Occipital lobe (tissue), 3 donors: ENCODE measurements at places on chromosomes 3 and 15. TPM values are rescaled to one million over a fixed set of nuclear protein-coding genes. Genes with fewer than 3 reads are reported as not detected.

MUSTN1 gene
- not detected for total RNA-seq

DNA sequence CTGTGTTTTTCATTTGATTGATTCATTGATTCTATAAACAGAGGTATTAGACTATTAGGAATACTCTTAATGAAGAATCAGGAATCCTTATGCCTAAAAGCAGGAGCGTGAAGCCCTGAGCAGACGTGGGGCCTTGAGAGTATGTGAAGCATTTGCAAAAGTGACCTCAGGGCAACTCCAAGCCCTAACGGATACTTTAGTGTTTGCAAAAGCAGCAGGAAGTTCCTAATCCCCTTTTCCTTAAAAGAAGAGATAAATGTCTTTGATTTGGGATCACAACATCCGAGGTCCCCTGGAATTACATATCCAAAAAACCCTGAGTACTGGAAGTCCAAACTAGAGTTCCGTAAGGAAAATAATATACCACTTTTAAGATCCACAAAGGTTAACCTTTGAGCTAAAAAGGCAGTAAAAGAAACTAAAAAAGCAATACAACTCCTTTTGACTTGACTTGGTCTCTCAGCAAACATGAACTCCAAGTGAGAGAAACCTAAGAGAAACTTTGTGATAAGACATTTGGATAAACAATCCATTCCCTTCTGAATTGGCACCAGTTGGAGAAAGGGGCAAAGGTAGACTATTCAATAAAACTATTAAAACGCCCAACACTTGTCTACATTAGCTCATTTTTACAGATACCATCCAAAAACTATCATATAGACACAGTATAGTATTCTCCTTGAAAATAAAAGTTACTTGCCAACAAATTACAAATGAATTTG lies 27.4 kb downstream of the PRTG start:
- DNase-seq, result no peak

PAQR5 gene
- 1.1 TPM for total RNA-seq

ZPLD1 gene
- not detected for total RNA-seq

- no peak for DNase-seq
Measured at GRCh38 chr3:23874359-23875112, 42.3 kb downstream of the NKIRAS1 start.

TIMP4 gene
- total RNA-seq, result 2.5 TPM

PLD1 gene
- total RNA-seq, result 6.6 TPM

DNA sequence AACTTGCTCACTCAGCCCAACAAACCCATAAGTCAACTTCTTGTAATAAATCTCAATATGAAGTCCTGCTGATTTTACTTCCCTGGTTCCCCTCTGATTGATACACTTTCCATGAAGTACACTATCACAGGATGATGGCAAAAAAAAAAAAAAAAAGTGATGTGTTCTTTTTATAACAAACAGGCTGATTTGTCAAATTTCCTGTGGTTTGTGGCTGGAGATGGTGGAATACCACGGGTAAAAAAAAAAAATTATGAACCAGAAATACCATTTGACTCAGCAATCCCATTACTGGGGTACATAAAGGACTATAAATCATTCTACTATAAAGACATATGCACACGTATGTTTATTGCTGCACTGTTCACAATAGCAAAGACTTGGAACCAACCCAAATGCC lies 10.7 kb upstream of the SERPINI2 start:
- no peak for DNase-seq

ARIH1 gene
- 42.7 TPM for total RNA-seq

DPH6 gene
- total RNA-seq, result 12.9 TPM

DNA sequence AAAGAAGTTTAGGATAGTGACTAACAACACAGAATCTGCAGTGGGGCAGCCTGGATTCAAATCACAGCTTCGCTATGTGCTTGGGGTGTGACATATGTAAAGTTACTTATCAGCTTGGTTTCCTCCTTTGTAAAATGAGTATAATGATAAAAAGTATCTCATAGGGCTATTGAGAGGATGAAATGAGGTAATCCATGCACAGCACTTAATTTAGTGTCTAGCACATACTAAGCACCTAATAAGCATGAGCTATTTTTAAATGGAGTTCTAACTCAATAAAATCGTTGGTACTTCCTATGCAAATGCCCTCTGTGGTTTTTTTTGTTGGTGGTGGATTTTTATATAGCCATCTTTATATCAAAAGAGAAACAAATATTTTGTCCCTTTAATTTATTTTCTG lies 503.8 kb downstream of the MECOM start:
- no peak for DNase-seq

GRCh38 chr3:89261673-89262072 lies 154.3 kb downstream of the EPHA3 start:
- DNase-seq, result no peak

DNA sequence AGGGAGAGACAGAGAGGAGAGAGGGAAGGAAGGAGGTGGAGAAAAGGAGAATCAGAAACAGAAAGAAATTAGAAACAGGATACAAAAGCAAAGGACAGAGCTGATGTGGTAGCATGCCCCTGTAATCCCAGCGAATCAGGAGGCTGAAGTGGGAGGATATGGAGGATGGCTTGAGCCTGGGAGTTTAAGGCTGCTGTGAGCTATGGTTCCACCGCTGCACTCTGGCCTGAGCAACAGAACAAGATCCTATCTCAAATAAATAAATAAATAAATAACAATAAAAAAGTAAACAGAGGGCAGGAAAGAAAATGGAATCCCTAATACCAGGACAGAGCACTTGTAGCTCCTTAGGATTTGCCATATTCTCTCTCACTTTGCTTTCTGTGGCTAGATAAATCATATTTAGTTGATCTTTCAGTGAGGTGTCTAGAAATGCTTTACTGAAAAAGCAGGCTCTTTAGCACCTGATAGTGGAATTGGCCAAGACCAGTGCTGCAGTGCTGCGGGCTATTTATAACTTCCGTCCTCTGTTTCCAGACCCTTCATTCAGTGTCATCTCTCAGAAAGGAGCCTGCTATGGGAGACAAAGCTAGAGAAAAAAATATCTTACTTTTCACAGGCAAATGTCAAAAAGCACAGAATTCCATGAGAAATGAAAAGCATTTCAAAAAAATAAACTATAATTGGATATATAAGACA lies 20.0 kb upstream of the SLC28A2 start:
- no peak for DNase-seq

- DNase-seq, result no peak
Measured at GRCh38 chr15:45133561-45133920, 3.7 kb downstream of the DUOX1 start.

HHATL gene
- not detected for total RNA-seq

- no peak for DNase-seq
Measured at GRCh38 chr3:192737506-192737905, 10.2 kb upstream of the FGF12 start.

LTK gene
- total RNA-seq, result not detected

CP gene
- total RNA-seq, result 1.7 TPM

DNA sequence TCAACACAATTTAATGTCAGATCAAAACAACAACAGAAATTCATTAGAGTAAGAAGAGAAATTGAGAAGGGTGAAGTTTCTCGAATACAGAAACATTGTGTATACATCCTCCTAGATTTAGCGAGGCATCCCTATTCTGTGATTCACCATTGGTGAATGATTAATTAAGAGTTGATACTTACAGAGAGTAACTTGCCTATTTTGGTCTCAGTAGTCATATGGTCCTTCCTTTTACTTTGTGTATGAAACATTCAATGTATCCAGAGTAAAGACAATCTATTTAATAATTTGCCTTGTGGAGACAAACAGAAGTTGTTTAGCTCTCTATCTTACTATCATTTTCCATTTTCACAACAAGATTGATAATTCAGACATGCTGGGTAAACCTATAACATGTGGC lies 432.0 kb downstream of the ZPLD1 start:
- no peak for DNase-seq

- DNase-seq, result no peak
Measured at GRCh38 chr3:43338295-43338694, 52.0 kb downstream of the SNRK start.

DNA sequence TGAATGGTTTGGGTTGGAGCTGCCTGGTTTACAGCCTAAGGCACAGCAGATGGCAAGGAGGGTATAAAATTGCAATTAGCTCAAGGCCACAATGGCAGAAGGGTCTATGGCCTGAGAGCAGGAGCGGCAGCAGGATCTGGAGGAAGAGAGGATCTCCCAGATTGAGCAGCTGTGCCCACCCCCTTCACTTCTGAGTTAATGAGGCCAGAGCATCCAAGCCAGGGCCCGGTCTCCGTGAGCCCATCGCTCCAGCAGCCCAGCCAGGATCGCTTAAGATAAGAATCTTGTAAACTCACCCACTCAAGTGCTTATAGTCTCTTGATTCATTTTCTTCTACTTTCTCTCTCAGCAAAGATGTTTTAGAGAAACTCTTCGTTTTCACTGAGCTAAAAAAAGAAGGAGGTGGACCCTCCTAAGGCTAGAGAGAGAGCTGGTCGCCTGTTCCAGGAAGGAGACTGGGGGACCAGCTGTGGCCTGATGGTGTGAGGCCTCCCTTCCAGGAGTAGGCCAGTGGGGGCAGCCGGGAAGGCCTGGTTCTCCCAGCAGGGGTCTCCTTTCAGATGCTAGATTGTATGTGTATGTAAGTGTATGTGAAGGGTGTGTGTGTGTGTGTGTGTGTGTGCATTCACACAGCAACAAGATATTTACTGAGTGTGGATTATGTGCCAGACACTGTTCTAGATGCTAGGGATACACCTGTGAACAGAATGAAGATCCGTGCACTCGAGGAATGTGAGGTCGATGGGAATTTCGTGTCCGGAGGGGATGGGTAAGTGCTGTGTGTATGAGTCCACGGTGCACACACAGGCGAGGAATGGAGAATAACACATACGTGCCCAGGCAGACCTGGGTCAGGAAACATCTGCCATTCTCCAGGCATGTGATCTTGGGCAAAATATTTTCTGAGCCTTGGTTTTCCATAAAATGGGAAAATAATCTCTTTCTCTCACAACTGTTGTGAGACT lies 18.6 kb downstream of the MAGEF1 start:
- DNase-seq, result no peak

DPPA4 gene
- total RNA-seq, result under 0.01 TPM

IMPG2 gene
- total RNA-seq, result 3.0 TPM

SAXO2 gene
- 4.1 TPM for total RNA-seq

FBXW12 gene
- total RNA-seq, result 2.5 TPM

- DNase-seq, result no peak
Measured at GRCh38 chr15:89399238-89400115, 64.9 kb upstream of the POLG start.

CPA3 gene
- not detected for total RNA-seq

GRCh38 chr3:194064380-194065332 lies 71.3 kb upstream of the HES1 start:
- DNase-seq, result no peak

HAPLN3 gene
- total RNA-seq, result 8.7 TPM

- DNase-seq, result no peak
Measured at GRCh38 chr15:29571792-29572431, 250.4 kb downstream of the TJP1 start.

FETUB gene
- not detected for total RNA-seq

- no peak for DNase-seq
Measured at GRCh38 chr3:158748237-158748828, 16.1 kb upstream of the RARRES1 start.

JMJD7 gene
- total RNA-seq, result 3.0 TPM

CNTN4 gene
- 56.9 TPM for total RNA-seq
